ENCODE measurements at places on chromosomes 16 and 17. TPM values are rescaled to one million over a fixed set of nuclear protein-coding genes. Genes with fewer than 3 reads are reported as not detected.
A peak's percentile ranks its signal among the peaks of the same experiment; 100 is the strongest.

Gene KIFC3
- 59.5 TPM for total RNA-seq

Gene TTC19
- 47.1 TPM for total RNA-seq

Gene SLFN11
- 19.8 TPM for total RNA-seq

Gene CHTF8
- total RNA-seq: 49.4 TPM

Gene CHST5
- 0.16 TPM for total RNA-seq

Gene C16orf54
- 0.52 TPM for total RNA-seq

Gene TMC6
- 41.3 TPM for total RNA-seq

Gene CD79B
- 7.3 TPM for total RNA-seq

Gene MYO15A
- 0.20 TPM for total RNA-seq

Gene FBXL16
- total RNA-seq: 1.3 TPM

Gene ASGR1
- total RNA-seq: not detected

Gene KRT25
- not detected for total RNA-seq

DNA sequence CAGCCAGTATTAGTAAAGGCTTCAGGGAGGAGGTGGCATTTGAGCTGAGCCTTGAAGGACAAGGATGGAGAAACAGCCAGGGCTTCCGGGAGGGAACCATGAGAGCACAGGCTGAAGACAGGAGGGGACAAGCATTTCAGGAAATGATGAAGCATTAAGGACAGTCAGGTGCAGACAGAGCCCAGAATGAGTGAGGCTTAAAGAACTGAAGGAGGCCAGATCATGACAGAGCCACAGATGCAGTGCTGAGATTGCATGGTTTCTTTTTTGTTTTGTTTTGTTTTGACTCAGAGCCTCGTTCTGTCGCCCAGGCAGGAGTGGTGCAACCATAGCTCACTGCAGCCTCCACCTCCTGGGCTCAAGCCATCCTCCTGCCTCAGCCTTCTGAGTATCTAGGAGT, 211.5 kb downstream of the SOX9 start:
- no peak overlapping the region for H3K4me3 ChIP-seq
- no peak for DNase-seq
- no peaks in the 10 kb centered on the region for H3K27me3 ChIP-seq
- no peaks in the 10 kb centered on the region for H3K36me3 ChIP-seq
- no peak overlapping the region for H3K27ac ChIP-seq

GRCh38 chr17:16380640-16381495, at the start of gene UBB:
TSS of gene UBB (plus strand) at chr17:16381091. CDS start at chr17:16381908, 817 bp downstream.
- peak within 1 kb of the TSS; percentile 91 for H3K27ac ChIP-seq
- no peaks in the 10 kb centered on the region for H3K27me3 ChIP-seq
- H3K4me3 ChIP-seq: peak within 1 kb of the TSS; percentile 65
- DNase-seq: peak; percentile 98

DNA sequence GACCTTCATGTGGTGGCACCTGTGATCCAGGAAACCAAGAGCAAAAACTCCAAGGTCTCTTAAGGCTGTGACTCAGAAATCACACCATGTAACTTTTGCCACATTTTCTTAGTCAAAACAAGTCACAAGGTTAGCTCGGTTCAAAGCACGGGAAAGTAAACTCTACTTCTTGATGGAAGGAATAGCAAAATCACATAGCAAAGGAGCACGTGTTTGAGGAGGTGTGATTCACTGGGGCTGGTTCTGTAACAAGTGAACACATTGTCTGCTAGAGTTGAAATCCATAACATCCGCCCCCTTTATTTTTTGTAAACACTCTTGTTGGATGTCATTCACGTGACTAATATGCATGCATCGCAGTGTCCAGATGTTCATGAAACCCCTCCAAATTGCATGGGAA, 415.0 kb upstream of the MAF start:
- no peaks in the 10 kb centered on the region for H3K4me1 ChIP-seq
- DNase-seq: no peak
- H3K4me3 ChIP-seq: no peak overlapping the region
- no peaks in the 10 kb centered on the region for H3K27me3 ChIP-seq
- H3K27ac ChIP-seq: no peak overlapping the region
- no peaks in the 10 kb centered on the region for H3K36me3 ChIP-seq

DNA sequence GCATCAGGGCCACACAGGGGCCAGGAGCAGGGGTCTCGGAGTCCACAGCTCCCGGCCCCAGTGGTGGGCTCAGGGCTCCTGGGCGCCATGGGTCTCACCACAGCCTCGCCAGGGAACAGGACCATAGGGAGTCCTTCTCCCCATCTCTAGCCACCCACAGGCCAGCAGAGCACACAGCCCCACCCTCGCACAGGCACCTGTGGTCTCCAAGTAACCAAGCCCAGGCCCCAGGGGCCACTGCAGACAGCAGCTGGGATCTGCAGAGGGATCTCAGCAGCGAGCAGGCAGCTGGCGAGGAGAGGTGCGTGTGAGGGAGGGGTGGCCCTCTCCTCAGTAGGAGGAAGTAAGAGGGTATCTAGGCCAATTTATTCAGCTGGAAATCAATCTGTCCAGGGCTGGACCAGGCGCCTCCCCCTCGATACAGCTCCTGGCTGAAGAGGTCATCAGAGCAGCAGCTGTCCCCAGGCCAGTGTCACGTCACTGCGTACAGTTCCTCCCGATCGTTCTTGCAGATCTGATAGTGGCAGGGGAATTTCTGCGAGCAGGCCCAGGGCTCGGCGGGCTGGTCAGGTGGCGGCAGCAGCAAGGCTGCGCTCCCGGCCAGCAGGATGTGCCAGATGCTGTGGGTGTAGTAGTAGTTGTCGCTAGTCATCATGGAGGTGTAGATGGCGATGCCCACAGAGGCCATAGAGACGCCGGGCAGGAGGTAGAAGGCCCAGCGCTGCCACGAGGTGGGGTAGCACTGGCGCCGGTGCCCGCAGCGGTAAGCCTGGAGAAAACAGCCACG, 1.4 kb upstream of the MRPL28 start:
- no peak overlapping the region for H3K27ac ChIP-seq
- no peak overlapping the region for H3K4me3 ChIP-seq
- no peak for DNase-seq
- H3K27me3 ChIP-seq: no peaks in the 10 kb centered on the region
- peaks cover 61% of the 10 kb centered on the region for H3K36me3 ChIP-seq
- peaks cover 19% of the 10 kb centered on the region for H3K4me1 ChIP-seq

GRCh38 chr16:73037845-73038570, 9.9 kb downstream of the ZFHX3 start:
- peaks cover 43% of the 10 kb centered on the region for H3K4me1 ChIP-seq
- no peaks in the 10 kb centered on the region for H3K36me3 ChIP-seq
- no peak overlapping the region for H3K4me3 ChIP-seq
- H3K27ac ChIP-seq: peak overlapping the region; percentile 37
- DNase-seq: no peak
- H3K27me3 ChIP-seq: no peaks in the 10 kb centered on the region

DNA sequence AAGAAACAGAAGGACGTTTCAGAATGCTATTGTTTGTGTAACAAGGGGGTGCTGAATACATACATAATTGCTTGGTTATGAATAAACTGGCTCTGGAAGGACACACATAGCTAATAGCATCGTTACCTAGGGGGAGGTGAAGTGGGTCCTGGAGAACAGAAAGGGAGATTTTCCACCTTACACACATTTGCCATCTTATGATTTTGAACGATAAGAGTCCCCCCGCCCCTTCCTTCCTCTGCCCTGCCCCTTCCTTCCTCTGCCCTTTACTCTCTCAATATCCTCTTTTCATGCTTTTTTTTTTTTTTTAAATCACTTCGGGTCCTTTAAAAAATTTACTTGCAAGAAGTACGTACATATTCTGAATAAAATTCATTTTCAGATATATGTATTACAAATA, 902 bp upstream of the DHRS7B start:
- H3K4me1 ChIP-seq: no peaks in the 10 kb centered on the region
- no peaks in the 10 kb centered on the region for H3K27me3 ChIP-seq
- H3K36me3 ChIP-seq: no peaks in the 10 kb centered on the region
- peak overlapping the region; percentile 78 for H3K4me3 ChIP-seq
- H3K27ac ChIP-seq: no peak overlapping the region

GRCh38 chr17:43070872-43071271, 45.8 kb downstream of the RND2 start:
- H3K27me3 ChIP-seq: no peaks in the 10 kb centered on the region
- no peak for DNase-seq
- H3K36me3 ChIP-seq: no peaks in the 10 kb centered on the region
- no peaks in the 10 kb centered on the region for H3K4me1 ChIP-seq
- no peak overlapping the region for H3K27ac ChIP-seq

DNA sequence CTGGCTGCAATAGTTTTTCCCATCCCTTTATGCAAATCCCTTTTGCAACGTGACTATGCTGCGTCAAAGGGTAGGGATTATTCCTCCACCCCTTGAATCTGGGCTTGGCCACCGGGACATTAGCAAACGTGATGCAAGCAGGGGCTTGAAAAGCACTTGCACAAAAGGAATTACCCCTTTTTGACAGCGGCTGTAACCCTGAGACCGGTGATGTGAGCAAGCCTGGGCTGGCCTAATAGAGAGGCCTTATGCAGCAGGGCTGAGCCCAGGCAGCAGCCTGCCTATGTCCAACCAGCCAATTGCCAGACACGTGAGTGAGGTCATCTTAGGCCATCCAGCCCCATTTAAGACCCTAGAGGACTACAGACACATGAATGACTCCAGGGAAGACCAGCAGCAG, 30.4 kb upstream of the PAFAH1B1 start:
- no peak overlapping the region for H3K27ac ChIP-seq
- H3K36me3 ChIP-seq: no peaks in the 10 kb centered on the region
- H3K4me3 ChIP-seq: no peak overlapping the region
- no peaks in the 10 kb centered on the region for H3K27me3 ChIP-seq
- no peaks in the 10 kb centered on the region for H3K4me1 ChIP-seq

GRCh38 chr16:844638-845350, 44.3 kb upstream of the GNG13 start:
- no peak overlapping the region for H3K27ac ChIP-seq
- DNase-seq: no peak
- no peaks in the 10 kb centered on the region for H3K36me3 ChIP-seq
- H3K27me3 ChIP-seq: no peaks in the 10 kb centered on the region

- no peaks in the 10 kb centered on the region for H3K27me3 ChIP-seq
- peak overlapping the region; percentile 74 for H3K27ac ChIP-seq
- H3K4me1 ChIP-seq: peaks cover 75% of the 10 kb centered on the region
- H3K4me3 ChIP-seq: peak overlapping the region; percentile 46
- no peak for DNase-seq
- no peaks in the 10 kb centered on the region for H3K36me3 ChIP-seq
Measured at GRCh38 chr17:78735832-78736525, 46.1 kb downstream of the CYTH1 start.

DNA sequence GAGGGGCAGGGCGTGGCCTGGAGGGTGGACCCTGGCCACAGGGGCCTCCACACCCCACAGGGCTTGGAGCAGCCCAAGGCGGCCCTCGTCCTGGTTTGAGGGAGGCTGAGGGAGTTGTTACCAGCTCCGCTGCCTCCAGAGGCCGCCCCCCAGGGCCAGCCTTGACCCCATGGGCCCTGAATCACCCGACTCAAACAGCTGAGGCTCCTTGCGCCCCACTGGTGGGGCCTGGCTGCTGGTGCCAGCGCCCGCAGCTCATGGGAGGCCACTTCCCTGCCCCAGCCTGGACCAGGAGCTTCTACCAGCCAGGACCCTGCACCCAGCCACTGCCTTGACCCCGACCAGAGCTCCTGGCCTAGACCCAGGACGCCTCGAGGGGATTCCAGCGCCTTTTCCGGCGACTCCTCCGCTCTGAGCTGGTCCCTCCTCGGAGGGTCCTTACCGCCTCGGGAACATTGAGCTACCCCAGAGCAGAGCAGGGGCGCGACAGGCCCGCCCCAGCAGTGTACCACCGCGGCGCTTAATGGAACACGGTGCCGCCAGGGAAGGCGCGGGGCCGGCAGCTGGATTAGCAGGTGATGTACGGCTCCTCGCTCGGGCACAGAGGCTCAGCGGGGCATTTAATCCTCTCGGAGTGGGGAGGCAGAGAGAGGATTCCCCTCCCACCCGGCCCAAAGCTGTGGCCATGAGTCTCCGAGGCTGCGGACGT, 37.2 kb downstream of the GSE1 start:
- H3K4me1 ChIP-seq: no peaks in the 10 kb centered on the region
- H3K27me3 ChIP-seq: no peaks in the 10 kb centered on the region
- H3K4me3 ChIP-seq: no peak overlapping the region
- H3K36me3 ChIP-seq: peaks cover 30% of the 10 kb centered on the region
- no peak for DNase-seq

- no peaks in the 10 kb centered on the region for H3K27me3 ChIP-seq
- H3K27ac ChIP-seq: no peak overlapping the region
- DNase-seq: no peak
Measured at GRCh38 chr17:31663576-31663975, 195.5 kb downstream of the COPRS start.

DNA sequence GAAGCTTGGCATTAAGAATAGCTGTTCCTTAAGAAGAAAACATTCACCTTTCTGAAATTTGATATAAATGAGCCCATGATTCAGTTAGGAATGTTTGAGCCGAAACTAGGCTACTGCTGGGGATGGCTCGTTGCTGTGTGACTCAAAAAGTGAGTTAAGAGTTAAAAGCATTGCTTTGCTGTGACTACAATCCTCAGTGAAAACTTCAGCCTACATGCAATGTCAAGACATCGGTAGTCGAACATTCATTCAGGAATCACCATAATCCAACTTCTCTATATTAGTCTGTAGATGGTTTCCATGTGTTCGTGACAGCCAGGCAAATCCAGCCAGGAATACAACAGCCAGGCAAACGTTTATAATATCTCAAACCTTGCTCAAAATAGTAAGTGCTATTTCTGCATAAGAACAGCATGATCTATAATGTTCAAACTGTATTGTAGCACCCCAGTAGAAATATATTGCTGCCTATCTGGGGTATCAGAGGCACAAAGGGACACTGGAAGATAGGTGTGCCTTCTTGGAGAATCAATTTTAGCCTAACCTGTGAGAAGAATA, 1225.1 kb downstream of the CDH8 start:
- DNase-seq: no peak
- H3K27ac ChIP-seq: no peak overlapping the region
- H3K27me3 ChIP-seq: no peaks in the 10 kb centered on the region
- H3K4me3 ChIP-seq: no peak overlapping the region
- H3K4me1 ChIP-seq: no peaks in the 10 kb centered on the region

DNA sequence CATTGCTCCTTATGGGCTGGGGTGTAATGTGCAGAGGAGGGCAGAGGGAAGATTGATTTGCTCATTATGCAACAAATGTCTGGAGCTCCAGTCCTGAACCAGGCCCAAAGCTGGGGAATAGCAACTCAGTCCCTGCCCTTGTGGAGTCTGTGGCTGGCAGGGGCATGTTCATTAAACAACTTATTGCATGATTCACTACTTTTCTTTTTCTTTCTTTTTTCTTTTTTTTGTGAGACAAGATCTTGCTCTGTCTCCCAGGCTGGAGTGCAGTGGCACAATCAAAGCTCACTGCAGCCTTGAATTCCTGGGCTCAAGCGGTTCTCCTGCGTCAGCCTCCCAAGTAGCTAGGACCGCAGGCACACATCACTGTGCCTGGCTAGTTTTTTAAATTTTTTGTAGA, 23.1 kb downstream of the MSI2 start:
- H3K4me3 ChIP-seq: no peak overlapping the region
- H3K27ac ChIP-seq: no peak overlapping the region
- H3K27me3 ChIP-seq: no peaks in the 10 kb centered on the region
- DNase-seq: no peak
- H3K36me3 ChIP-seq: peaks cover 7% of the 10 kb centered on the region
- no peaks in the 10 kb centered on the region for H3K4me1 ChIP-seq

GRCh38 chr17:44219616-44220212, at the start of gene UBTF:
TSS of gene UBTF (minus strand) at chr17:44219675. CDS start at chr17:44218229, 1,446 bp downstream.
- H3K27me3 ChIP-seq: no peaks in the 10 kb centered on the region
- H3K36me3 ChIP-seq: peaks cover 24% of the 10 kb centered on the region
- peak within 1 kb of the TSS; percentile 98 for H3K27ac ChIP-seq
- DNase-seq: no peak
- H3K4me1 ChIP-seq: peaks cover 3% of the 10 kb centered on the region

All from right atrium auricular region (tissue), 2 donors.